ENCODE measurements at places on chromosomes 7 and 10. TPM values are rescaled to one million over a fixed set of nuclear protein-coding genes. Genes with fewer than 3 reads are reported as not detected.
A peak's percentile ranks its signal among the peaks of the same experiment; 100 is the strongest.

GRCh38 chr7:44232396-44232795, 31.6 kb downstream of the YKT6 start:
- DNase-seq: no peak

DNA sequence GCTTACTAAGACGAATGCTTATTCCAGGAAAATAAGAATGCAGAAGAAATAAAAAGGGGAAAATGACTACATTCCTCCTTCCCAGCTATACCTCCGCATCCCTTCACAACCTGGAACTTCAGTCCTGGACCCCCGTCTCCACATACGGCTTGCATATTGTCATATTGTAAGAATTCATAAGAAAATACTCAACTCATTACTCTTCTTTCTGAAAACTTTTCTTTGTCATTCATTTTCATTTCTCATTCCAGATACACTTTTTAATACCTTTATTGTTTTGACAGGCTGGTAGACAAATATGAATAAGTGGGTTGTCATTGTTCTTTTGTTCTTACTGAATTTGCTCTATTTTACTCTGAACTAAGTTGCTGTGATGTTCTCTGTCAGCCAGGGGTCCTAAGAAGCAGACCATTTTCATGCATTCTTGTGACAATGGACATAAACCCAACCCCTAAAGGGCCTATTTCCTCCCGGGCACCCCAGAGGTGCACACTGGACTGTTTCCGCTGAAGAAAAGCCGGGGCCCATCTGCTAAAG, 23.3 kb upstream of the SFTPA2 start:
- no peak for DNase-seq

GRCh38 chr10:46541017-46541661, 15.3 kb downstream of the GPRIN2 start:
- DNase-seq: no peak

DNA sequence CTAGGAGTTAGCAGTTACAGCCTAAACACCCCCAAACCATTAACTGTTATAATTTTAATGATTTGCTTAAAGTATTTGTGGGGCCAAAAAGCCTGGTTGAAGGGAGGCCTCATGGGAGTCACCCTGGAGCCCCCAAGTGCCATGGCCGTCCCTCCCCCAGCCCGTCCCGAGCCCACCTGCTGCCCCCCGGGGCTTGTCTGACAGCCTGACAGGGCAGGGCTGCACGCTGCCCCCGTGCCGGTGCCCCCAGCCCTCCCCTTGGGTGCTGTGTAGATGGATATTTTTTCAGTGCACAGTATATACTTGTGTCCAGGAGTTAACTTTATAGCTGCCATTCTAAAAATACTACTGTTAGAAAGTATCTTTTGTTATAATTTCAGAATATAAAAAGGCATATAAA, 108.4 kb downstream of the CYTH3 start:
- no peak for DNase-seq

DNA sequence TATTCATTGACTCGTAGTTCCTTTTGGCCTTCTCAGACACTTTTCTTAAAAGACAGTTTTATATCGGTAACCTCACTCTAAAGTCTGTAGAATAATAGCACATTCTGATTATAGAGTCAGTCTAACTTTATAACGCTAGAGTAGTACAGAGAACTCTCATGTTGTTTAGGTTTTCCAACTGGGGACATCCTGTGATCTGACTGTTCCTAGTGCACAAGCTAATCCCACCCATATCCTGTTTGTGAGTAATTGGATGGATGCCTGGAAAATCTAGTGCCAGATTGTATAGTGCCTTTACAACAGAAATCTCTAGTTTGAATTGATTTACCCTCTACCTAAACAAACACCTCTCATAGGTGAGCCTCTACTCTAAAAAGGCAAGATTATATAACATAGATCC, 107.4 kb downstream of the ZEB1 start:
- no peak for DNase-seq

- no peak for DNase-seq
Measured at GRCh38 chr7:50663396-50664102, 98.3 kb upstream of the DDC start.

GRCh38 chr7:121020249-121020988, 31.9 kb downstream of the CPED1 start:
- DNase-seq: no peak

DNA sequence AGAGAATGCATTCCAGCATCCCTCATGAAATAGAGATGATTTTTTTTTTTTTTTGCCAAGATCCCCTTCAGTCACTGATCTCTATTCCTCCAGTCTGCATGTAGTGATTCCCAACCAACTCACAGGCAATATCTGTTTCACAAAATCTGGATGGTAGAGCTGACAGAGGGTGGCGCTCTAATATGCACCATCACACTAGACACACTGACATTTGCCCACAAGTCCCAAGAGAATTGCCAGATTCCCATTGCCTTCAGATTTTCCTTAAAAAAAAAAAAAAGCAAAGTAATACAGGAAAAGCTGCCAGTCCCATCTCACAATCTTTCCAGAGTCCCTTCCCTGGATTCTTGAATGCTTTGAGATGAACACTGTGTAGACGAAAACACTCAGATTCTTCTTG, 301.0 kb downstream of the SORCS1 start:
- DNase-seq: no peak

GRCh38 chr7:80613519-80613918, 24.9 kb upstream of the CD36 start:
- DNase-seq: no peak

GRCh38 chr10:50635286-50635685, 11.5 kb upstream of the SGMS1 start:
- DNase-seq: no peak

- DNase-seq: peak; percentile 3
Measured at GRCh38 chr10:22369434-22370072, 24.3 kb downstream of the SPAG6 start.

GRCh38 chr7:44136731-44137130, 4.4 kb downstream of the MYL7 start:
- no peak for DNase-seq

GRCh38 chr10:77319557-77319956, 318.1 kb downstream of the KCNMA1 start:
- no peak for DNase-seq

DNA sequence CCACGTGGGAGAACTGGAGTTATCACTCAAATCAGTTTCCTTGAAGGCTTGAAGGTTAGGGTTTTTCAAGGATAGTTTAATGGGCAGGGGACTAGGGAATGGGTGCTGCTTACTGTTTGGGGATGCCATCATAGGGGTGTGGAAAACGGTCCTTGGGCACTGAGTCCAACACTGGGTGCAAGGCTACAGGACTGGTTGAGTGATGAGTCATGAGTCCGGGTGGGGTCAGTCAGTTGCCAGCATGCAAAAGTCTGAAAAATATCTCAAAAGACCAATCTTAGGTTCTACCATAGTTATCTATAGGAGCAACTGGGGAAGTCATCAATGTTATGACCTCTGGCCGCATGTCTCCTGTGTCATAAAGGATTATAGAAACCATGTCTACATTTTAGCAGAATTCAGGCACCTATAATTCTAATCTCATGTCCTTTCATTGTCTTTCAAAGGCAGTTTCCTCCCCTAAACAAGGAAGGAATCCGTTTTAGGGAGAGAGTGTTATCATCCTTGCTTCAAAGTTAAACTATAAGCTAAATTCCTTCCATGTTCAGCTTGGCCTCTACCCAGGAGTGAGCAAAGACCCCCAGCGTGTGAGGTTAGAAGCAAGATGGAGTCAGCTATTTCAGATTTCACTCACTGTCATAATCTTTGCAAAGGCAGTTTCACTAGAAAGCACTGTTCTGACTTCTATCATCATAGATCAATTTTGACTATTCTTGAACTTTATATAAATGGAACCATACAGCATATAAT, 94.5 kb downstream of the COL26A1 start:
- no peak for DNase-seq

DNA sequence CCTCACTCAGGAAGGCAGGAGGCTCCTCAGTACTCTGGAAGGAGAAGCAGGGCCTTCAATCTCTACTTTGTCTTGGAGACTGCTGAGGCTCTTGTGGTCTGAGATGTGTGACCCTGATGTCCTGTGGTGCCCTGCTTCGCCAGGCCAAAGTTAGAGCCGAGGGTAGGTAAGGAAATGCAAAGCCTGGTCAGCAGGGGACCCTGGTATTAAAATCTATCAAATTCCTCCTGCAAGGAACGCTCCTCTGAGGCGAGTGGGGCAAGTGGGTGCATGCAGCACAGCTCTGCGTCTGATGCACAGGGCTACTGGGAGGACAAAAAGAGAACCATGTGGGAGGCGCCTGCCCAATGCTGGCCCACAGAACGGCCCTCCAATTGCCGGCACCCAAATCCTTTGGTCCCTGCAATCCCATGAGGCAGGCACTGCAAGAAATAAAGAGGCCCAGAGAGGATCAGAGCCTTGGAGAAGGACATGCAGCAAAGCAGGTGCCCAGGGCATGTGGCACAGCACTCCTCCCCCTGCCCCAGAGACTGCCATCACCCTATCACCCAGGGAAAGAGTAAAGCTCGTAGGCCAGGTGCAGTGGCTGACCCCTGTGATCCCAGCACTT, 23.1 kb upstream of the ZMIZ1 start:
- DNase-seq: no peak

- DNase-seq: no peak
Measured at GRCh38 chr10:77359950-77360520, 277.6 kb downstream of the KCNMA1 start.

- no peak for DNase-seq
Measured at GRCh38 chr10:113704637-113705343, 25.1 kb downstream of the CASP7 start.

DNA sequence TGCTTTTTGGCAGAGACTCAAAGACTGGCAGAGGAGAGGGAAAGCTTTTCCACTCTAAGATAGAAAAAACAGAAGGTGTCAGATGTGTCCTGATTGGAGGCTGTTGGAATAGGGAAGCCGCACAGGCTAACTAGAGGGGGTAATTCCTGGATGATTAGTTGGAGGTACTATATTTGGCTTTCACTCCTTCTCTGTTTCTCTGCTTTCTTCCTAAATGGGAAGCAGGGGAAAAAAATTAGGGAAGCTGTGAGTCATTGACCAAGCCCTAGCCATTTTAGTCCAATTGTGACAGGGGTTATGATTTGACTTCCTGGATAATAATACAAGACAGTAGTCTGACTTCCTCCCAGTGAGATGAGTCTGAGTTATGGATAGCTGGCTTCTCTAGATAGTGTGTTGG, 475.2 kb upstream of the CELF2 start:
- no peak for DNase-seq

DNA sequence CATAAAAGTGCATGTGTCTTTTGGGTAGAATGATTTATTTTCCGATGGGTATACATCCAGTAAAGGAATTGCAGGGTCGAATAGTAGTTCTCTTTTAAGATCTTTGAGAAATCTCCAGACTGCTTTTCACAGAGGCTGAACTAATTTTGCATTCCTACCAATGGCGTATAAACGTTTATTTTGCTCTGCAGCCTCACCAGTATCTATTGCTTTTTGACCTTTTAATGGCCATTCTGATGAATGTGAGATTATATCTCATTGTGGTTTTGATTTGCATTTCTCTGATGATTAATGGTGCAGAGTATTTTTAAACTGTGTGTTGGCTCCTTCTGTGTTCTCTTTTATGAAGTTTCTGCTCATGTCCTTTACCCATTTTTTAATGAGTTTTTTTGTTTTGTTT, 1020.1 kb downstream of the NXPH1 start:
- DNase-seq: no peak

GRCh38 chr7:5501465-5501864, 77.8 kb upstream of the TNRC18 start:
- DNase-seq: no peak

GRCh38 chr7:107017965-107018719, 26.4 kb upstream of the PRKAR2B start:
- DNase-seq: no peak

DNA sequence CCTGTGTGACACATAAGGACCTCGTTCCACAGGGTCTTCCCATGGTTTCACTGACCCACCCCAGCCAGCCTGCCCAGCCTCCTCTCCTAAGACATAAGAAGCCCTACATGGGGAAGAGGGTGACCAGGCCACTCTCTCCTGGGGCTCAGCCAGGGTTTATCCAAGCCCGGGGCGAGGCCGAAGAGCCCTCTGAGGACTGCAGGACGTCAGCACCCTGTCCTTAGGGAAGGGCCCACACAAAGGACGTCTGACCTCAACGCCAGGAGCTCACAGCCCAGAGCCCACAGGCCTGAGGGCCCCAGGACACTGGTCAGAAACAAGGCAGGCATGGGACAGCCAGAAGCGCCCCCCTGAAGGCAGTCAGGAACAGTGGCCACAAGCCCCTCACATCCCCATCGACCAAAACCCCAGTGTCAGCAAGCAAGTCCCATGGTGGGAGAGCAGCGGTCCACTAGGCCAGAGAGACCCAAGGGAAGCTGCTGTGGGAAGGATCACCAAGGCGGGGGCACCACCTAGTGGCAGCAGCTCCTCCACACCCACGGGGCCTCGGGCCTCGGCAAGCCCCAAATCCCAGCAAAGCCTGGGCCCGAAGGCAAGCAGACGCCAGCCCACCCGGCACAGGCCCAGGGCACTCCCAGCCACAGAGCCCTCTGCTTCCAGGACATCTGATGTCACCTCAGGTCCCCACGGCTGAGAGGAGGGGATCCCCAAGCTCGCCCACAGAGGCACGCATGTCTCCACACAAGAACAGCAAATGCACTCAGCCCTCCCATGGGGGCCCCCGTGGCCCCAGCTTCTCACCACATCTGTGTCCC, 23.4 kb downstream of the MAD1L1 start:
- no peak for DNase-seq

GRCh38 chr10:28935061-28935460, 257.7 kb downstream of the BAMBI start:
- DNase-seq: no peak

GSTO1 gene
- total RNA-seq: 195 TPM

HERPUD2 gene
- 25.4 TPM for total RNA-seq

TACR2 gene
- 0.23 TPM for total RNA-seq

PAX4 gene
- total RNA-seq: not detected

CHCHD3 gene
- 75.7 TPM for total RNA-seq

TRIM73 gene
- total RNA-seq: 0.14 TPM

C7orf57 gene
- total RNA-seq: not detected

SAP25 gene
- not detected for total RNA-seq

CCDC172 gene
- not detected for total RNA-seq

SEMA3C gene
- 77.1 TPM for total RNA-seq

NOS3 gene
- 1.2 TPM for total RNA-seq

ADIRF gene
- total RNA-seq: 0.72 TPM

PPIF gene
- total RNA-seq: 99.4 TPM

PRSS37 gene
- total RNA-seq: not detected

HOXA13 gene
- total RNA-seq: not detected

MINDY4 gene
- total RNA-seq: 3.8 TPM

PRSS2 gene
- not detected for total RNA-seq

CCDC7 gene
- total RNA-seq: 1.3 TPM

LBX1 gene
- total RNA-seq: not detected

Measured in epithelial cell of proximal tubule (primary cell).